GM23338 (cell line): ENCODE measurements at places on chromosomes 16 and 17. TPM values are rescaled to one million over a fixed set of nuclear protein-coding genes. Genes with fewer than 3 reads are reported as not detected.

DNA sequence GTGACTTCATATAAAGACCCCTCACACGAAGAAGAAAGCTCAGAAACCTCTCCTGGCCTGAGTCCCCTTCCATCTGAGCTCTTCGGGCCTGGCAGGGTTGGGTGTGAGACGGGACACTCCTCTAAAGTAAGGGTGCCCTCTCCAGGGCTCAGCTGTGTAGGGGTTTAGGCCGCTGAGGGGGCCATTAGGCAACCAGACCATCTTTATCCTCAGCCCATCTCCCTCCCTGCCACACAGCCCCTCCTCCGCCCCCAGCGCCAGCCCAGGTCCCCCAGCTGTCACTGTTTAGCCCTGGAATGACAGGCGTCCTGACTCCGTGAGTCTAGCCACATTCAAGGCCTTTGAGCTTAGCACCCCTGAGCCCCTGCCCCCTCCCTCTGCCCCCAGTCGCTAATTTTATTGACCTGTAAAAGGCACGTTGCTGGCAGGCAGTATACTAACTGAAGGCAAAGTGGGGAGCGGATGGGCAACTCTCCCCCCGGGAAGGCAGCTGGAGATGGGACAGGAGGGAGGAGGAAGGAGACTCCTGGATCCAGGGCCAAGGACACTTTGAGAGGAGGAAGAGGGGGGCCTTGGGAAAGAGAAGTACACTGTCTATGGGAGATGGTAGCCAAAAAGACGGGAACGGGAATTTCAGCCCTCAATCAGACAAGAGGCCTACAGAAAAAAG lies 592 bp upstream of the ZNF385C start:
- H3K36me3 ChIP-seq: no peaks in the 10 kb centered on the region
- peak; percentile 36 for DNase-seq
- no peak overlapping the region for H3K27ac ChIP-seq

The ZKSCAN2 gene
- total RNA-seq: 7.4 and 8.8 TPM in 2 replicates

- no peaks in the 10 kb centered on the region for H3K27me3 ChIP-seq
- no peaks in the 10 kb centered on the region for H3K36me3 ChIP-seq
- H3K4me3 ChIP-seq: no peak overlapping the region
- no peak overlapping the region for H3K27ac ChIP-seq
- peaks cover 7% of the 10 kb centered on the region; the same call in 1 of the 2 replicates for H3K4me1 ChIP-seq
Observed at GRCh38 chr16:53755026-53755910, 51.3 kb downstream of the FTO start.

GRCh38 chr17:34999456-34999855 lies 19.1 kb downstream of the LIG3 start:
- H3K27ac ChIP-seq: no peak overlapping the region
- no peaks in the 10 kb centered on the region for H3K4me1 ChIP-seq
- no peak for DNase-seq
- H3K36me3 ChIP-seq: peaks cover 57% of the 10 kb centered on the region
- H3K4me3 ChIP-seq: no peak overlapping the region

- no peaks in the 10 kb centered on the region for H3K27me3 ChIP-seq
- DNase-seq: no peak
- H3K36me3 ChIP-seq: no peaks in the 10 kb centered on the region
- H3K4me3 ChIP-seq: no peak overlapping the region
- H3K4me1 ChIP-seq: no peaks in the 10 kb centered on the region; the same call in 1 of the 2 replicates
- H3K27ac ChIP-seq: no peak overlapping the region
Observed at GRCh38 chr17:13495423-13495822, 106.3 kb downstream of the HS3ST3A1 start.

DNA sequence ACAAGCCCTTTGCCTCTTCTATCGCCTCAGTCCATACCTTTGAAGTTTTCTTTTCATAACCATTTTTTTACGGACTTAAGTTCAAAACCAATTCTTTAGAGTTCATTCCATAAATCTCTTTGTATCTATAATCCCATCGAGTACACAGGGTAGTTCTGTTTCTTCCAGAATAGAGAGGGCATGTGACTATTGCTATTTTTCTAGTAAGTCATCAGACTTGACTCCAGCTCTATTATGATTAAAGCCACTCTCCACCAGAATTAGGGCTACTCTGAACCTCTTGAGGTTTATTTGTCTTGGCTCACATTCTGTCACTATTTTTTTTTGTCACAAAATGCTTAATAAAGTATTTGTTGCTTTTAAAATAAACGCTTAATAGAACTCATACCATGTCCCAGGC lies 191.9 kb upstream of the AXIN2 start:
- no peak overlapping the region for H3K4me3 ChIP-seq
- DNase-seq: no peak
- H3K27me3 ChIP-seq: no peaks in the 10 kb centered on the region
- no peaks in the 10 kb centered on the region for H3K36me3 ChIP-seq
- no peaks in the 10 kb centered on the region; the same call in 1 of the 2 replicates for H3K4me1 ChIP-seq

DNA sequence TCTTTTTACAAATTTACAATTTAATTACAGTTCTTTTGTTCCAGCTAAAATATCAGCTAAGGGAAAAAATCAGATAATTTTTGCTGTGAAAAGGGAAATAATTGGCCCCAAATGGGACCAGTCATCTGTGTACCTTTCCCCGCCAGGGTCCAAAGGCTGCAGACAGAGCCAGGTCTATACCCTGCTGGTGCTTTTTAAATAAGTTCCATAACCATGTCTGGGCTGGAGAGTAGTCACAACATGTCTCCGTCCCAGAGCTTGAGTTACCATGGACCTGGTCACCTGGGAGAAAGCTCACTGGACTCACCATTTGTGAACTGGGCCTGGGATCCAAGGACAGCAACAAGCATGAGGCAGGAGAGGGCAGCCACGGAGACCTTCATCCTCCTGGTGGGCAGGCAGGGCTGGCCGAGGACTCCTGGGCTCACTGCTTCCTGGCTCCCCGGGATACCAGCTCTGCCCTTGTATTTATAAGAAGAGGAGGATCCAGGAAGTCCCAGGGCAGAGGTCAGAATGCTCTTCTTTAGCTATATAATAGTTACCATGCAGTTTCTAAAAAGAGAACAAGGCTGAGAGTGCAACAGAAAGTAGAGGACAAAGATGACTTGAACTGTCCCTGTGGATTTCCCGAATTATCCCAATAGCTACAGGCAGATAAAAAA lies at the start of gene CCL15:
CCL15 (minus strand) TSS at position 444 of the 662 bp plus-strand sequence; CDS start at position 383, 61 bp downstream.
- no peaks in the 10 kb centered on the region for H3K27me3 ChIP-seq
- H3K4me3 ChIP-seq: no peak within 1 kb of the TSS
- no peaks in the 10 kb centered on the region for H3K36me3 ChIP-seq
- no peaks in the 10 kb centered on the region for H3K4me1 ChIP-seq

DNA sequence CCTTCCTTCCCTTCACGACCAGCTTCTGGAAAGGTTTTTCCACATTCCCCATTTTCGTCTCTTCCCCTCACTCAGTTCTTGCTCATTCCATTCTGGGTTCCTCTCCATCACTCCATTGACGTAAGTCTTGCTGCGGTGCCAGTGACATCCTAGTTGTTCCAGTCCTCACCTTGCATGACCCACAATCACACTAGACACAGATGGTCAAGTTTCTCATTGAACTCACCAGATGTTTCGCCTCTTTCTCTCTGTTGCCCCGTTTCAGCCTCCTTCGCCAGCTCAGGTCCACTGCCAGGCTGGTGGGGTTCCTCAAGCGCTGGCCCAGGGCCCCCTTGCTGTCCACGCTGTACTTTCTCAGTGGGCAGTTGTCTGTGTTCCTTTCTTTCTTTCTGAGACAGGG lies 43.4 kb downstream of the CCDC42 start:
- peaks cover 17% of the 10 kb centered on the region for H3K4me1 ChIP-seq
- H3K27ac ChIP-seq: no peak overlapping the region
- H3K4me3 ChIP-seq: no peak overlapping the region

GRCh38 chr16:85712801-85713200 lies 24.0 kb upstream of the GINS2 start:
- no peaks in the 10 kb centered on the region for H3K36me3 ChIP-seq
- DNase-seq: no peak
- H3K4me1 ChIP-seq: peaks cover 3% of the 10 kb centered on the region; the same call in 1 of the 2 replicates
- no peaks in the 10 kb centered on the region for H3K27me3 ChIP-seq

- no peak overlapping the region for H3K27ac ChIP-seq
- DNase-seq: no peak
- H3K4me1 ChIP-seq: peaks cover 5% of the 10 kb centered on the region; the same call in 1 of the 2 replicates
- no peaks in the 10 kb centered on the region for H3K36me3 ChIP-seq
Observed at GRCh38 chr17:40514013-40514875, 12.8 kb upstream of the TNS4 start.

The MGRN1 gene
- total RNA-seq: 54.6 and 71.8 TPM in 2 replicates

GRCh38 chr16:17901309-17901708 lies 430.5 kb upstream of the XYLT1 start:
- 0 out of 2 replicates have a peak, but pooled peaks cover 7% of the 10 kb centered on the region for H3K36me3 ChIP-seq
- no peaks in the 10 kb centered on the region for H3K27me3 ChIP-seq
- H3K4me3 ChIP-seq: no peak overlapping the region
- H3K27ac ChIP-seq: no peak overlapping the region
- no peak for DNase-seq

DNA sequence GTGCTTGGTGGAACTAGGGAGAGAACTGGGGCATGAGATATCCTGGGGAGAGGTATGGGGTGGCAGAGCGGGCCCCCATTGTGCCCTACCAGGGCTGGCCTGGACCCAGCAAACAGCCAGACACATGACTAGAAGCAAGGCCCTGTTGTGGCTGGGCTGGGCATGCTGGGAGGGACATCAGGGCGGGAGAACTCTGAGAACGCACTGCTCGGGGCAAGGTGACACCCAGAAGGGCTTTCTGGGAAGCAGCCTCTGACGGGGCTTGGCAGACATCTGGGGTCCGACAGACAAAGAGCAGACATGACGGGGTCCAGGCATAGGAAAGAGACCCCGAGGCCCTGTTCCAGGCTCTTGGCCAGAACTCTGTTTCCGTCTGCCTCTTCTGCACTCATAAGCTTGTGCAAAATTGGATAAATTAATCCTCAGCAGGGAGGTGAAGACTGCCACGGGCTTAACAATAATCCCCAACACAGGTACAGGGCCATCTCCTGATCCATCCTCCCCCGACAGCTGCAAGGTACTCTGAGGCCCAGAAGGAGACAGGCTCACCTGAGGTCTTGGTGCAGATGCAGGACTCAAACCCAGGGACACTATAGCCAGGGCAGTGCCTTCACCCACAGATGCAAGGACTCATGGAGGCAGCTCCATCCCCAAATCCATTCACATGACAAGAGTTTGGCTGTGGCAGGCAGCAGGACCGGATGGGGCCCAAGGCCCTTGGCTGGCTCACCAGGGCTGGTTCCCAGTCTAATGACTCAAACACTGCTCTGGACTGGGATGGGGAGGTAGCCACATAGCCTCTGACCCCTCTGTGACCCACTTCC lies 5.4 kb downstream of the SREBF1 start:
- no peaks in the 10 kb centered on the region for H3K27me3 ChIP-seq
- no peaks in the 10 kb centered on the region for H3K36me3 ChIP-seq
- no peak for DNase-seq
- no peak overlapping the region for H3K4me3 ChIP-seq
- peaks cover 22% of the 10 kb centered on the region for H3K4me1 ChIP-seq

- no peak for DNase-seq
- no peak overlapping the region for H3K4me3 ChIP-seq
- H3K4me1 ChIP-seq: no peaks in the 10 kb centered on the region
- peaks cover 48% of the 10 kb centered on the region for H3K36me3 ChIP-seq
- no peak overlapping the region for H3K27ac ChIP-seq
Observed at GRCh38 chr17:36992701-36993100, 43.9 kb downstream of the AATF start.

DNA sequence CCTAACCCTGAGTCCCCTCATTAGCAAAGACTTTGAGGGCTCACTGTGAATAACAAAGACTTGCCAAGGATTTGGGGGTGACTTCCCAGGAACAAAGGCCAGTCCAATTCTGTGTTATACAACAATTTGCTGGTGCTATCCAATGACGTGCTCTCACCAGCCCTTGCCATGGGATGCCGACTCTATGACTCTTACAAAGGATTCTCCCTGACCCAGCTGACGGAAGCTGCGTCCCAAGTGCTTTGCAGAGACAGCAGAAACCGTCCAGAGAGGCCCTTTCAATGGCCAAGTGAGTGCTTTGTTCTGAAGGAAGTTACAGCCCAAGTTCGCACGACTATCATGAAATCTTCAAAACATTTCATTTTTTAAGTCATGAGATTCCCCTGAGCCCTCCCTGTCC lies 345.3 kb upstream of the TNRC6C start:
- no peaks in the 10 kb centered on the region for H3K36me3 ChIP-seq
- peaks cover 12% of the 10 kb centered on the region for H3K4me1 ChIP-seq
- H3K27ac ChIP-seq: no peak overlapping the region
- no peaks in the 10 kb centered on the region for H3K27me3 ChIP-seq

The GPT2 gene
- total RNA-seq: 81.0 and 82.6 TPM in 2 replicates

- DNase-seq: no peak
- no peaks in the 10 kb centered on the region for H3K36me3 ChIP-seq
- H3K27ac ChIP-seq: no peak overlapping the region
- H3K27me3 ChIP-seq: no peaks in the 10 kb centered on the region
Observed at GRCh38 chr16:1900452-1900774, 17.8 kb downstream of the HS3ST6 start.

- no peaks in the 10 kb centered on the region for H3K27me3 ChIP-seq
- DNase-seq: no peak
- H3K4me3 ChIP-seq: no peak overlapping the region
Observed at GRCh38 chr16:57388359-57389086, 16.0 kb upstream of the CCL17 start.

- H3K27ac ChIP-seq: no peak overlapping the region
- H3K36me3 ChIP-seq: no peaks in the 10 kb centered on the region
- DNase-seq: no peak
- no peaks in the 10 kb centered on the region for H3K27me3 ChIP-seq
- H3K4me3 ChIP-seq: no peak overlapping the region
Observed at GRCh38 chr17:9104370-9105041, 83.2 kb downstream of the NTN1 start.
